ENCODE measurements at places on chromosomes 7 and 10. TPM values are rescaled to one million over a fixed set of nuclear protein-coding genes. Genes with fewer than 3 reads are reported as not detected.

DNA sequence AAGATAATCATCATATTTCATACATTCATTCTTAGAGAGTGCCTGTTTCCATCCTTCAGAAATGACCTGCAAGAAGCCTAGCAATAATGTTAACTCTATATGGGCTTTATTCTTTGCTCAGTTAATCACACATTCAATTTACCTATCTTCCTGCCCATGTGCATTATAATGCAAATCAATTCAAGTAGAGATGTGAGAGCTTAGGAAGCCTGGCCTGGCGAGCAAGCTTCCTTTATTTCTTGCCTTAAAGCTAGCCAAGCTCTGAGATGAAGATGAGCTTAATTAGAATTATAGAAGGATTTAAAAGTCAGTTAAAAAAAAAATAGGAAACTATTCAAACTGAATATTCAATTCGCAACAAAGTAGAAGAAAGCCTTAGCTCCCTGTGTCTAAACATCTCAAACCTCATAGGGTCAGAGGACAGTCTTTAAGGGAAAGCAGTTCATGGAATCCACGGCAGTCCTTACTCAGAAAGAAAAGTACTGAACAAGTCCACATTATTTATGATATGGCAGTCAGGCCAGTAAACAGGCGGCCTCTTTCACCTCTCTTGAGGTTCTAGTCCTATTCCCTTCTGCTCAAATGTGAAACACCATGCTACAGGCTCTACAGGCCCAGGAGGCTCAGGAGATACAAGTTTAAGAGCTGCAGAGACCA lies 214.1 kb downstream of the TFEC start:
- DNase-seq = no peak
- H3K27me3 ChIP-seq = peaks cover 3% of the 10 kb centered on the region
- no peak overlapping the region for H3K4me3 ChIP-seq
- H3K36me3 ChIP-seq = no peaks in the 10 kb centered on the region
- H3K4me1 ChIP-seq = no peaks in the 10 kb centered on the region
- no peak overlapping the region for H3K27ac ChIP-seq

- DNase-seq = no peak
- peaks cover 7% of the 10 kb centered on the region for H3K4me1 ChIP-seq
- H3K36me3 ChIP-seq = no peaks in the 10 kb centered on the region
- no peak overlapping the region for H3K27ac ChIP-seq
- peaks cover 47% of the 10 kb centered on the region for H3K27me3 ChIP-seq
- peak overlapping the region; percentile 36 for H3K4me3 ChIP-seq
Measured at GRCh38 chr10:101310529-101311184, 43.3 kb upstream of the BTRC start.

DNA sequence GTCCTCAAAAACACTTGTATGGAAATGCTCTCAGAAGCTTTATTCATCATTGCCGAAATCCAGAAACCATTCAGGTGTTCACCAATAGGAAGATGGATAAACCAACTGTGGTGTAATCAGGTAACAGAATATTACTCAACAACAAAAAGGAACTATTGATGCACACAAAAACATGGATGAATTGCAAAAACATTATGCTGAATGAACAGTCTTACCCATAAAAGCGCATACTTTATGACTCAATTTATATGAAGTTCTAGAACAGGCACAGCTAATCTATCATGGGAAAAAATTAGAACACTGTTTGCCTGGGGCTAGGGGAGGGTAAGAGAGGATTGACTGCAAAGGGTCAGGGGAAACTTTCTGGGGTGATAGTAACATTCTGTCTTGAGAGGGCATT lies 26.9 kb upstream of the GSAP start:
- peaks cover 3% of the 10 kb centered on the region for H3K27me3 ChIP-seq
- no peak overlapping the region for H3K27ac ChIP-seq
- H3K4me3 ChIP-seq = no peak overlapping the region
- peaks cover 6% of the 10 kb centered on the region for H3K4me1 ChIP-seq

GRCh38 chr10:3419719-3420495 lies 247.3 kb upstream of the PITRM1 start:
- no peak overlapping the region for H3K27ac ChIP-seq
- H3K27me3 ChIP-seq = peaks cover 7% of the 10 kb centered on the region
- peaks cover 26% of the 10 kb centered on the region for H3K4me1 ChIP-seq

- no peak for DNase-seq
- H3K4me3 ChIP-seq = no peak overlapping the region
- H3K27ac ChIP-seq = no peak overlapping the region
Measured at GRCh38 chr10:47247148-47248059, 52.6 kb upstream of the GDF10 start.

DNA sequence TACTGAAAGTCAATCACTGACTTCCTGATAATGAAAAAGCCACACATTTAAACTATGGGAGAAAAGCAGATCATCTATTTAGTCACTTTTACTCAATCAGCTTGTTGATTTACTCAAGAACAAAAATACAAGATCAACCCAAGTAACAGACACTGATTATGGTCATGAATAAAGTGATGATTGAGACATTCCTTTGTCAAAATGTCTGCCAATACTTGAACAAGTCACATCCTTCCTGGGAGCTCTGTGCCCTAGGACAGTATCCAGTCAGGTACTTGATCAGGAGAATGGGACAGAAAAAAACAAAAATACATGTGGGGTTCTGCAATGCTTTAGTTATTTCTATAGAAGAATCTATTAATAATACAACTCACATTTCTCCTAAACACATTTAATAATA lies 150.0 kb upstream of the NEBL start:
- H3K36me3 ChIP-seq = no peaks in the 10 kb centered on the region
- no peaks in the 10 kb centered on the region for H3K4me1 ChIP-seq
- DNase-seq = no peak
- H3K27me3 ChIP-seq = peaks cover 9% of the 10 kb centered on the region
- H3K4me3 ChIP-seq = no peak overlapping the region
- H3K27ac ChIP-seq = no peak overlapping the region

GRCh38 chr10:88113232-88113631 lies 249.8 kb downstream of the PTEN start:
- peaks cover 12% of the 10 kb centered on the region for H3K4me1 ChIP-seq
- peaks cover 13% of the 10 kb centered on the region for H3K27me3 ChIP-seq
- no peaks in the 10 kb centered on the region for H3K36me3 ChIP-seq
- no peak overlapping the region for H3K27ac ChIP-seq

GRCh38 chr7:80721883-80722615 lies 83.6 kb downstream of the CD36 start:
- DNase-seq = no peak
- no peaks in the 10 kb centered on the region for H3K4me1 ChIP-seq
- no peak overlapping the region for H3K27ac ChIP-seq
- no peak overlapping the region for H3K4me3 ChIP-seq
- no peaks in the 10 kb centered on the region for H3K36me3 ChIP-seq

DNA sequence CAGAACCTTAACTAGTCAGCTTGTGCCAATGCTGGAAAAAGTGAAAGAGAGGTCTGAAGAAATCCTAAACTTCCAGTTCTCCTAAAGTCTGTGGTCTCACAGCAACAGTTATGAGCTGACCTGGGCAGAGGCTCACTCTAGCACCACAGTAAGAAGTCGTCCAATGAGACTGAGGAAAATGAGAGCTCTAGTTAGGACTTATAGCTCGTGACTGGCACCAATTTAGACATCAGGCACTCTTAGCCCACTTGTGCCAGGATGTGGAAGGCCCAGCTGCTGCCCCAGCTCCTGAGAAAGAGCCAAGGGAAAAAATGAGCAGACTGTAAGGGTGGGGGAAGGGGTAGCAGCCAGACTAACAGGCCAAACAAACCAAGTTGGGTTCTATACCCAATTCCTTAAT lies 7.6 kb downstream of the MMS19 start:
- peaks cover 48% of the 10 kb centered on the region for H3K4me1 ChIP-seq
- H3K27me3 ChIP-seq = no peaks in the 10 kb centered on the region
- peak overlapping the region; percentile 65 for H3K27ac ChIP-seq

- H3K4me1 ChIP-seq = peaks cover 3% of the 10 kb centered on the region
- H3K27ac ChIP-seq = no peak overlapping the region
- no peak for DNase-seq
- H3K36me3 ChIP-seq = no peaks in the 10 kb centered on the region
Measured at GRCh38 chr10:95267251-95267650, 23.6 kb downstream of the PDLIM1 start.

DNA sequence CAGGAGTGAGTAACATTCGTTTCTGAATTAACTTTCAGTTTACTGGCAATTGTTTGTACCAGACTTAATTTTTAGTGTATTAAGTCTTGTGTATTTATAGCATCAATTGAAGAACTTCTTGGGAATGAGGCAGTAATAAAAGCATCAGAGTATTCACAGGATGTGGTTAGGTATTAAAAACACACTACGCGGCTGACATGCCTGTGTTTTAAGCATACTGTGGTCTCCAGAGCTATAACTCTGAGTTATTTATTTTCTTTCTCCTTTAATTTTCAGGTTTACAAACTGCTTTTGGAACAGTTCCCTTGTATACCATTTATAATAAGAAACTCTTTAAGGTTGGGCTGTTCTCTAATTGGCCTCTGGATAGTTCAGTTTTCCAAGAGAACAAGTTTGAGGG lies 626.1 kb upstream of the NRG3 start:
- H3K27ac ChIP-seq = no peak overlapping the region
- no peak overlapping the region for H3K4me3 ChIP-seq
- H3K36me3 ChIP-seq = no peaks in the 10 kb centered on the region
- no peak for DNase-seq
- no peaks in the 10 kb centered on the region for H3K27me3 ChIP-seq

GRCh38 chr7:83550100-83550499 lies 98.8 kb downstream of the SEMA3E start:
- H3K4me1 ChIP-seq = no peaks in the 10 kb centered on the region
- H3K36me3 ChIP-seq = no peaks in the 10 kb centered on the region
- no peak overlapping the region for H3K4me3 ChIP-seq
- DNase-seq = no peak
- no peaks in the 10 kb centered on the region for H3K27me3 ChIP-seq

- no peak for DNase-seq
- H3K27ac ChIP-seq = no peak overlapping the region
- no peak overlapping the region for H3K4me3 ChIP-seq
- H3K4me1 ChIP-seq = peaks cover 28% of the 10 kb centered on the region
Measured at GRCh38 chr7:143436325-143436946, 6.8 kb upstream of the TAS2R60 start.

- peaks cover 13% of the 10 kb centered on the region for H3K36me3 ChIP-seq
- no peak overlapping the region for H3K27ac ChIP-seq
- H3K4me3 ChIP-seq = no peak overlapping the region
- H3K4me1 ChIP-seq = peaks cover 32% of the 10 kb centered on the region
Measured at GRCh38 chr10:29712108-29712507, 77.3 kb upstream of the SVIL start.

GRCh38 chr10:8052341-8052955 lies 2.0 kb upstream of the GATA3 start:
- peak overlapping the region; percentile 96 for H3K4me3 ChIP-seq
- peaks cover 28% of the 10 kb centered on the region for H3K27me3 ChIP-seq
- H3K36me3 ChIP-seq = peaks cover 15% of the 10 kb centered on the region
- H3K27ac ChIP-seq = peak overlapping the region; percentile 53

GRCh38 chr7:123709525-123709924 lies 39.3 kb downstream of the WASL start:
- no peaks in the 10 kb centered on the region for H3K27me3 ChIP-seq
- no peak overlapping the region for H3K27ac ChIP-seq
- H3K4me1 ChIP-seq = peaks cover 37% of the 10 kb centered on the region
- no peak for DNase-seq
- no peak overlapping the region for H3K4me3 ChIP-seq
- H3K36me3 ChIP-seq = peaks cover 15% of the 10 kb centered on the region

DNA sequence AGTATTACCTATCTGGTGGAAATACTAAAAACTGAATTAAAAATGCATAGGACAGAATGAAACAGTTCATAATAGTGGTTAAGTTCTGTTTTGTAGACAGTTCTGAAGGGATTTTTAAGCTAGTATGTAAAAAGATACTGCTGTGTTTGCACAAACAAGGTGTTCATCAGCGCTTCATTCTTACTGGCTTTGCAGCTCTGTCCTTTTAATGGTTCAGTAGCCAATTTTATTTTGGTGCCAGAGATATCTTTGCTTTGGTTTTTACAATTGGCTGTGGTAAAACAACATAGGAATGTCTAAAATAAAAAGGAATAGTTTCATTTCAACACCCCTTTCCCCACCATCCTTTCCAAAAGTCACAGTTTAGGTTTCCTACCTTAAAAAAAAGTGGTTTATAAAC lies 33.0 kb downstream of the STAM start:
- no peak overlapping the region for H3K27ac ChIP-seq
- no peak overlapping the region for H3K4me3 ChIP-seq
- H3K4me1 ChIP-seq = peaks cover 55% of the 10 kb centered on the region
- H3K36me3 ChIP-seq = peaks cover 17% of the 10 kb centered on the region
- no peak for DNase-seq
- no peaks in the 10 kb centered on the region for H3K27me3 ChIP-seq

- H3K4me3 ChIP-seq = no peak overlapping the region
- H3K27ac ChIP-seq = no peak overlapping the region
- no peaks in the 10 kb centered on the region for H3K4me1 ChIP-seq
- no peak for DNase-seq
- no peaks in the 10 kb centered on the region for H3K36me3 ChIP-seq
Measured at GRCh38 chr7:45324683-45325237, 167.2 kb downstream of the RAMP3 start.

GRCh38 chr10:36738738-36739431 lies 386.5 kb upstream of the ANKRD30A start:
- no peak overlapping the region for H3K27ac ChIP-seq
- DNase-seq = no peak
- H3K4me1 ChIP-seq = no peaks in the 10 kb centered on the region
- no peaks in the 10 kb centered on the region for H3K36me3 ChIP-seq

DNA sequence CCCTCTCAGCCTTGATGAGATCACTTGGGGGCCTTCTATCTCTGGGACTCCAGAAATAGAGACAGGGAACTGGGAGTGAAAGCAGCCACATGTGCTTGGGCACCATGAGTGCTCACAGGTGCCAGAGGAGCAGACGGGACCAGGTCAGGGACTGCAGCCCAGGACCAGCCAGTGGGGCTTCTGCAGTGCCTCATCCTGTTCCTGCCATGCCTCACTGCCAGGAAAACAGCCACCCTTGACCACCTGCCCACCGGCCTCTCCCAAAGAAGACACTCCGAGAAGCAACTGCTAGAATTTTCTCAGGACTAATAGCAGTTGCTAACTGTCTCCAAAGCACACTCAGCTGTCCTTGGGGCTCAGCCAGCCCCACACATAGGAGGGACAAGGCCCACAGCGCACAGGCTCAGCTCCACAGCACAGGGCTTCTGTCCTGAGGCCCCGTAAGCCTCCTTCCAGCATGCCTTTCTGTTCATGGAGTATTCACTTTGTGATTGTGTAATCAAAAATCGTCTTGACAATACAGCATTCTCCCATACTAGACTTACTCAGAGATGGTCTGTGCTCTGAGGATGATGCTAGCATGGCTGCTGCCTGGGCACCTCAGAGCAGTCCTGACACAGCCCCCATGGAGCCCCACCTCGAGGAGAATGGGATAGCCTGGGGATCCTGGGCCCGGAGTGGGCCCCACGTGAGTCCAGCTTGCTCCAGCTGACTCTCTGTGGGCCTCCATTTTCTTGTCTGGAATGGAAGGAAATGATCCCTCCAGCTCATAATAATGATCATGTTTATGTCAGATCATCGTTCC lies 115.7 kb upstream of the RET start:
- H3K27me3 ChIP-seq = no peaks in the 10 kb centered on the region
- no peaks in the 10 kb centered on the region for H3K36me3 ChIP-seq
- H3K27ac ChIP-seq = no peak overlapping the region
- DNase-seq = peak; percentile 1
- H3K4me3 ChIP-seq = no peak overlapping the region

GRCh38 chr10:132865851-132866600 lies 76.3 kb downstream of the CFAP46 start:
- H3K4me1 ChIP-seq = peaks cover 12% of the 10 kb centered on the region
- H3K27ac ChIP-seq = no peak overlapping the region
- H3K4me3 ChIP-seq = no peak overlapping the region
- no peaks in the 10 kb centered on the region for H3K36me3 ChIP-seq

The MTURN gene
- 4.2 TPM for total RNA-seq

The AKR1C3 gene
- total RNA-seq = 0.75 TPM

The GNAT3 gene
- not detected for total RNA-seq

The SCART1 gene
- 1.7 TPM for total RNA-seq

The AGR3 gene
- not detected for total RNA-seq

The GLCCI1 gene
- 15.1 TPM for total RNA-seq

The GCC1 gene
- total RNA-seq = 11.5 TPM

The TAS2R4 gene
- total RNA-seq = 0.60 TPM

All from activated CD4-positive, alpha-beta T cell treated with anti-CD3 and anti-CD28 coated beads for 36 hours (primary cell).